ENCODE measurements at places on chromosomes 16 and 17. TPM values are rescaled to one million over a fixed set of nuclear protein-coding genes. Genes with fewer than 3 reads are reported as not detected.

GRCh38 chr16:1290063-1290501, 19.4 kb upstream of the UBE2I start:
- no peak overlapping the region for H3K4me3 ChIP-seq
- H3K4me1 ChIP-seq, result no peaks in the 10 kb centered on the region
- H3K27ac ChIP-seq, result no peak overlapping the region
- no peaks in the 10 kb centered on the region for H3K36me3 ChIP-seq
- peak; percentile 76 for DNase-seq

- no peak overlapping the region for H3K4me3 ChIP-seq
- no peaks in the 10 kb centered on the region for H3K4me1 ChIP-seq
- no peaks in the 10 kb centered on the region for H3K27me3 ChIP-seq
- no peaks in the 10 kb centered on the region for H3K36me3 ChIP-seq
- H3K27ac ChIP-seq, result no peak overlapping the region
Measured at GRCh38 chr16:87635541-87636049, 33.3 kb downstream of the JPH3 start.

DNA sequence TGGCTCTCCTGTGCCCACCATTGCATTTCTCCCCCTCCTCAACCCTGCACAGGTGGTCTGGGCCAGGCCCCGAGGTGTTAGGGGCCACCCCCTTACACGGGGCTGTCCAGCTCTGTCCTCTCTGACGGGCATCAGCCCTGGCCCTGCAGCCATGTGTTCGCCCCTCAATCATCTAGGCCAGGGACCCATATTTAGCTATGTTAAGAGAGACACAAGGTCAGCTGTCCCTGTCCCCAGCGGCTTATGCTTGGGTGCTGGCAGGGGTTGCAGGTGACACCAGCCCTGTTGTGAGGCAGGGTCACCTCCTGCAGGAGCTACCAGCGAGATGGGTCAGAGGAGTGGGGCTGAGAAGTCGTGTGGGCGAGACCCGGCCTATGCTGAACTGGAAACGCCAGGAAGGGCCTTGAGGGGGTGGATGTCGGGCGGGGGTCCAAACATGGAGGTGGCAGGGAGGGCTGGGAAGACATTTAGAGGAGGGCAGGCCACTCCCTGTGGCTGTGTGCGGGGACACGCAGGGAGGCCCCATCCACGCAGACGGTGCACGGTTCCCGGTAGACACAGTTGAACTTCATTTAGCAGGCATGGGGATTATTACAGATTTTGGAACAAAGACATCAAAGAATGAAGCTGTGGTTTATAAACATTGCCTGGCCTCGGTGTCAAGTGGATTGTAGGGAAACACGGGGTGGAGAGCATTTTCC, 133.2 kb upstream of the CHMP6 start:
- H3K4me3 ChIP-seq, result no peak overlapping the region
- DNase-seq, result peak; percentile 47
- H3K27me3 ChIP-seq, result no peaks in the 10 kb centered on the region

DNA sequence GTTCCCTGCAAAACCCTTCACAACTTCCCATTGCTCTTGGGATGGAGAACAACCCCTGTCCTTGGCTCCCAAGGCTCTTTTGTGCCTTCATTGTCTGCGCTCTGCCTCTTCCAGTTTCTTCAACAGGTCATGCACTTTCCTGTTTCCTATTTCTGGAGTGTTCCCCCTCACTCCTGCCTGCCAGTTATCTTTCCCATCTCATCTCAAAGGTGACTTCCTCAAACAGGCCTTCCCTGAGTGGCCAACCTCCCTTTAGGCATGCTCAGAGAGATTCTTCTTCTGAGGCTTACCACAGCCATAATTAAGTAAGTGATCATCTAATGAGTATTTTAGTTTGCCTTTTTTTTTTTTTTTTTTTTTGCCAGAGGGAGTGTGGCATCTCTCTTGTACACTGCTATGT, 2.9 kb upstream of the CYLD start:
- H3K4me3 ChIP-seq, result no peak overlapping the region
- peaks cover 31% of the 10 kb centered on the region for H3K27me3 ChIP-seq
- DNase-seq, result no peak
- no peaks in the 10 kb centered on the region for H3K4me1 ChIP-seq
- H3K27ac ChIP-seq, result no peak overlapping the region
- H3K36me3 ChIP-seq, result no peaks in the 10 kb centered on the region

DNA sequence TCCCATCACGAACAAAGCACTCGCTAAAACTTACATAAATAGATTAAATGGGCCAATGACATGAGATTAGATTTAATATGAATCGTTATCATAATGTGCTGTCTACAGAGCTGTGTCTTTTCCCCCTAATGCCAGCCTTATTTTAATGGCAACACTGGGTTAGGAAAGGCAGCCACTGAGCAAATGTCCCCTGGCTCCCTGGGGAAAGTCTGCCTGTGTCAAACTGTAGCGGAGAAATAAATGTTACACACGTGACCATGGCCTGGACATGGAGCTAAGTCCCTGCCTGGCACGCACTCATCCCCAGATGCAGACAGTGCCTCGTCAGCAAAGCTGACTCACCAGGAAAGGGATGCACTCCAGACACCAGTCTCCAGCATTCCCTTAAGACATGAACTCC, 61.3 kb upstream of the SDK2 start:
- no peak overlapping the region for H3K4me3 ChIP-seq
- no peak for DNase-seq
- H3K27me3 ChIP-seq, result peaks cover 16% of the 10 kb centered on the region
- H3K36me3 ChIP-seq, result no peaks in the 10 kb centered on the region
- no peak overlapping the region for H3K27ac ChIP-seq

GRCh38 chr17:50283714-50284113, 9.4 kb downstream of the TMEM92 start:
- H3K36me3 ChIP-seq, result no peaks in the 10 kb centered on the region
- peak; percentile 66 for DNase-seq
- H3K27me3 ChIP-seq, result no peaks in the 10 kb centered on the region
- H3K4me1 ChIP-seq, result peaks cover 5% of the 10 kb centered on the region

- no peak overlapping the region for H3K4me3 ChIP-seq
- no peaks in the 10 kb centered on the region for H3K36me3 ChIP-seq
- H3K27me3 ChIP-seq, result no peaks in the 10 kb centered on the region
- no peak overlapping the region for H3K27ac ChIP-seq
- H3K4me1 ChIP-seq, result no peaks in the 10 kb centered on the region
- DNase-seq, result no peak
Measured at GRCh38 chr16:57562066-57562465, 19.6 kb downstream of the ADGRG5 start.

- H3K36me3 ChIP-seq, result no peaks in the 10 kb centered on the region
- H3K4me3 ChIP-seq, result no peak overlapping the region
Measured at GRCh38 chr17:10776381-10776780, 27.5 kb downstream of the TMEM238L start.

DNA sequence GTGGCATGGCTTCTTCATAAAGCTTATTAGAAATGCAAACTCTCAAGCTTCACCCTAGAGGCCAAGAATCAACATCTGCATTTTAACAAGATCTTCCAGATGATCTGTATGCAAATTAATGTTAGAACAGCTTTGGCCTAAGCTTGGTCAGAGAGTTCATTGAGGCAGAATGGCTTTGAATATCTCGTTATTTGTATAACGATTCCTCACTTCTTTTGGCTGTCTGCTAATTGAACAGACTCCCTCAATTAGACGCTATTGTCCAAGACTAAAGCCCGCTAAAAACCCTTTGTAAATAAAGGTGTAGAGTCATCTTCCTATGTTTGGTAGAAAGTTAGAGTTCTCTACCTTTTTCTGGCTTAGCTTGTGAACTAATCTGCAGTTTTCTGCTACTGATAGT, 1453.7 kb downstream of the CDH8 start:
- H3K4me1 ChIP-seq, result no peaks in the 10 kb centered on the region
- H3K27me3 ChIP-seq, result no peaks in the 10 kb centered on the region
- H3K27ac ChIP-seq, result no peak overlapping the region
- no peak for DNase-seq
- H3K4me3 ChIP-seq, result no peak overlapping the region

- H3K4me1 ChIP-seq, result peaks cover 4% of the 10 kb centered on the region
- DNase-seq, result peak; percentile 84
- H3K27ac ChIP-seq, result no peak overlapping the region
- H3K4me3 ChIP-seq, result peak overlapping the region; percentile 27
- H3K27me3 ChIP-seq, result no peaks in the 10 kb centered on the region
- no peaks in the 10 kb centered on the region for H3K36me3 ChIP-seq
Measured at GRCh38 chr17:16516594-16517051, 24.6 kb upstream of the LRRC75A start.

DNA sequence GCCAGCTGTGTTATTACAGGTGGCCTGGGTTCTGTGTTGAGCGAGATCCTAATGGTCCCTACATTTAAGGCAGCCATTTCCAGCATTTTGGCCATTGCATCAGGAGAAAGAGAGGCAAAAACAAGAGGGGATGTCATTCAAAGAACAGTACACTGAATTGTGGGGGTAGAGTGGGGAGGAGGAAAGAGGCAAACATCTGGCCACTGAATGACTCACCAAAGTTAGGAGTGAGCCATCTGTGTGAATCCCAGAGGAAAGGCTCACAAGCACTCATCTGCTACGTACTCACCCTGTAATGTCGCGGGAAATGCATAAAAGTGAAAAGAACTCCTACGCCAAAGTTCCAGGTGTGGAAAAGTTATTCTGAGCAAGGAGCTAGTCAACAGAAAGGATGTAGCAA, 16.7 kb downstream of the KRABD2 start:
- no peak for DNase-seq
- H3K36me3 ChIP-seq, result no peaks in the 10 kb centered on the region
- H3K27me3 ChIP-seq, result no peaks in the 10 kb centered on the region
- H3K4me1 ChIP-seq, result peaks cover 4% of the 10 kb centered on the region

- H3K27ac ChIP-seq, result no peak overlapping the region
- no peak for DNase-seq
- H3K4me1 ChIP-seq, result no peaks in the 10 kb centered on the region
Measured at GRCh38 chr17:69326377-69327059, 415 bp downstream of the ABCA5 start.

GRCh38 chr16:72922714-72923113, 125.2 kb downstream of the ZFHX3 start:
- no peak for DNase-seq
- no peaks in the 10 kb centered on the region for H3K4me1 ChIP-seq
- H3K4me3 ChIP-seq, result no peak overlapping the region
- H3K27ac ChIP-seq, result no peak overlapping the region

GRCh38 chr16:12257926-12258561, 281.5 kb downstream of the SNX29 start:
- H3K36me3 ChIP-seq, result no peaks in the 10 kb centered on the region
- DNase-seq, result peak; percentile 86
- no peak overlapping the region for H3K27ac ChIP-seq
- H3K4me1 ChIP-seq, result peaks cover 4% of the 10 kb centered on the region

DNA sequence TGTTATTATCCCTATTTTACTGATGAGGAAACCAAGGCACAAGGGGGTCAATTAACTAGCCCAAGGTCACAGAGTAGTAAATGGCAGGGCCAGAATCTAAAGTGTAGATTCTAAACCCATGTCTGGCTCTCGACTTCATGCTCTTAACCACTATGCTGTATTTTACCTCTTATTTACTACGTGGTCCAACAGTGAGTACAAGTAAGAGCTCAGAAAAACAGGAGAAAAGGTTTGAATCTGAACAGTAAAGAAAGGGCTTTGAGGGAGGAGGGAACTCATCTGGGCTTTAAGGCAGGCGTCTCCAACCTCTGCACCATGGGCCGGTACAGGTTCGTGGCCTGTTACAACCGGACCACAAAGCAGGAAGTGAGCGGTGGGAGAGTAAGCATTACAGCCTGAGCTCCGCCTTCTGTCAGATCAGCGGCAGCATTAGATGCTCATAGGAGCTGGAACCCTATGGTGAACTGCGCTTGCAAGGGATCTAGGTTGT, 62.9 kb downstream of the SMURF2 start:
- H3K36me3 ChIP-seq, result peaks cover 25% of the 10 kb centered on the region
- H3K4me3 ChIP-seq, result no peak overlapping the region
- no peak overlapping the region for H3K27ac ChIP-seq
- peak; percentile 54 for DNase-seq
- H3K27me3 ChIP-seq, result no peaks in the 10 kb centered on the region
- no peaks in the 10 kb centered on the region for H3K4me1 ChIP-seq

DNA sequence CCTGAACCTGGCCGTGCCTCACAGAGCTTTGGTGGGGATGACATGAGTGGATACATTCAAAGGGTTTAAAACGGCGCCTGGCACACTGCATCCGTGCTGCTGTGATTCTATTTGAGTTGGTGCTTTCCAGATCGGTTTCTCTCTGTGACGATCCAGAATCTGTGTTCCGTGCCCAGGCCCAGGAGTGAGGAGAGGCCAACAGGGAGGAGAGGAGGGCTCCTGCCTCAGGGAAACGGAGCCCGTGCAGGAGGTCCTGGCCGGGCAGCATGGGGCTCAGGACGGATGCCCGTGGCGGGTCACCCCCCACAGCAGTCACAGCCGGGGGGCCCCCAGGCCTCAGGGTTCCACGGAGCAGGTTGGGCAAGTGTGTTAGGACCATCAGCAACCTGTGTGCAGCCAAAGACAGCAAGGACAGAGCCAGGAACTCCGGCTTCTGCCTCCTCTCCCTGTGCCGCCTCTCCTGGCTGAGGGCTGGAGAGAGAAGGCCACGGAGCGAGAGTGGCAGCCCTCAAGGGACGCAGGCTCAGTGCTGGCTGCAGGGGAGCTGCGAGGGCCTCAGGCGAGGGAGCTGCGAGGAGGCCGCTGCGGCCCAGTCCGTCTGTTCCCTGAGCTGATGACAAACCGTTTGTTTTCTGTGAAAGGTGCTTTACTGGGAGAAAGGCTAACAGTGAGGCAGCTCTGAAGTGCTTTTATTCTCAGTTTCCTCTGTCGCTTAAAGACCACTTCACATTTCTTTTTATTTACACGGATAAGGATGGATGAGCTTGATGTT, 99.3 kb downstream of the METRNL start:
- H3K4me1 ChIP-seq, result peaks cover 4% of the 10 kb centered on the region
- no peaks in the 10 kb centered on the region for H3K27me3 ChIP-seq
- no peaks in the 10 kb centered on the region for H3K36me3 ChIP-seq
- H3K27ac ChIP-seq, result no peak overlapping the region
- DNase-seq, result peak; percentile 38

GRCh38 chr17:30426292-30426691, 47.6 kb downstream of the CPD start:
- no peaks in the 10 kb centered on the region for H3K27me3 ChIP-seq
- H3K36me3 ChIP-seq, result peaks cover 53% of the 10 kb centered on the region
- H3K4me1 ChIP-seq, result no peaks in the 10 kb centered on the region
- no peak overlapping the region for H3K4me3 ChIP-seq
- DNase-seq, result no peak

ZNF624 gene
- total RNA-seq, result 7.1 TPM

CNGB1 gene
- total RNA-seq, result 0.73 TPM

KIF2B gene
- not detected for total RNA-seq

Data from endodermal cell (in vitro differentiated cells).